ENCODE measurements at places on chromosomes 13 and 19. TPM values are rescaled to one million over a fixed set of nuclear protein-coding genes. Genes with fewer than 3 reads are reported as not detected.

The EHD2 gene
- 22.9 TPM for total RNA-seq

The CDC37 gene
- total RNA-seq, result 639 TPM

The KIR2DL3 gene
- total RNA-seq, result not detected

The ZNF823 gene
- 0.87 TPM for total RNA-seq

The PROSER3 gene
- total RNA-seq, result 10.8 TPM

The FUT2 gene
- not detected for total RNA-seq
